ENCODE measurements at places on chromosomes 5 and 9.
A peak's percentile ranks its signal among the peaks of the same experiment; 100 is the strongest.

GRCh38 chr5:171131497-171131896 is 177.6 kb upstream of the TLX3 start:
- DNase-seq, result no peak

DNA sequence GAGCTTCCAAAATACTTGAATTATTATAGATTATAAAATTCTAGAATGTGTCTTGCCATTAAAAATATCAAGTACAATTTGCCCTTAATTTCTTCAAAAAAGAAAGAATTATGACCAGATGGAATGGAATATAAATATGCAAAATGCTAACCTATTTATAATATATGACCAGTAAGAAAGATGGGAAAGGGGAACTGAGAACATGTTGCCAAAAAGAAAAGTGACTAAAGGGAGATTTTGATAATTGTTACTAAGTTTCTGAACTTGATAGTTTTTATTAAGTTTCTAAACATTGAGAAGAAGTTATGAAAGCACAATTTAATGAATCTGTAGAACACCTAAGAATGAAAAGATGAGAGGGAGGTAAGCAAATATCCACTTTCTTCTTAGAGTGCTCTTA is 188.4 kb upstream of the NR4A3 start:
- DNase-seq, result no peak

- DNase-seq, result no peak
Measured at GRCh38 chr9:127796225-127796813, 6.4 kb upstream of the FPGS start.

- DNase-seq, result peak; percentile 50
Measured at GRCh38 chr5:32707418-32707997, 3.6 kb upstream of the NPR3 start.

DNA sequence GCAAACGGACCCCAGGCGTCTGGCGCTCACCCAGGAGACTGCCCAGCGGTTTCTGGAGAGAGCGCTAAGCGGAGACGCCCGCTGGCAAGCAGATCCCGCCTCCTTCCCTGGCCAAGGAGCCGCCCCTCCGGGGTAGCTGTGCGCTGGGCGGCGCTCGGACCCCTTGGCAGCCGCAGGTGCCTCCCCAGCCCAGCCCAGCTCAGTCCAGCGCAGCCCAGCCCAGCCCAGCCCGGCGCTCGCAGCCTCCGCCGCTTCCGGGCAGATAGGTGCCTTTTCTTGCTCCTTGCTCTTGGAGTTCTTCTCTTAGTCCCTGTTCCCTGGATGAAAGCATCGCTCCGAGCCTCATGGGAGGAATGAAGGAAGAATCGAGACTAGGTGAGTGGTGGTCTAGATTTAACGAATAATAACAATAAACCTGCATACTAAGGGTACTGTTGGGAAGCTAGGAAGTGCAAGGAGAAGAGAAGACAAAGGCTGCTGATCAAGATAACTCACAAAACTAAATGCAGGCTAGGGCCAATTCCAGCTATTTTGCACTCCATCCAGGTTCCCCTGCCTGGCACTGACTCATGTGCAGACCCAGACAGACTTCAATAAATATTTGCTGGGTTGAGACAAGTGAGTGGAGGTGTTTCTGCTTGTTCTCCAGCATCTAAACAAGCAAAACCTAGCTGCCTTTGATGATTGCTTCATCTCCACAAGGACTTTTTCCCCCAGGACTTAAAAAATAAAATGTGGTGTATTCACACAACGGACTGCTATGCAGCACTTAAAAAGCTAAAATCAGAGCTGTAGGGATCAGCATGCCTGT is at the start of gene STK32A:
Gene STK32A, plus strand, starts transcription at position 202 of the 811 bp plus-strand sequence. CDS start 4,609 bp downstream, outside the sequence.
- no peak for DNase-seq

- no peak for DNase-seq
Measured at GRCh38 chr9:68545033-68545705, 4.5 kb upstream of the TMEM252 start.

- DNase-seq, result no peak
Measured at GRCh38 chr9:8408575-8409190, 609.1 kb upstream of the DMAC1 start.

DNA sequence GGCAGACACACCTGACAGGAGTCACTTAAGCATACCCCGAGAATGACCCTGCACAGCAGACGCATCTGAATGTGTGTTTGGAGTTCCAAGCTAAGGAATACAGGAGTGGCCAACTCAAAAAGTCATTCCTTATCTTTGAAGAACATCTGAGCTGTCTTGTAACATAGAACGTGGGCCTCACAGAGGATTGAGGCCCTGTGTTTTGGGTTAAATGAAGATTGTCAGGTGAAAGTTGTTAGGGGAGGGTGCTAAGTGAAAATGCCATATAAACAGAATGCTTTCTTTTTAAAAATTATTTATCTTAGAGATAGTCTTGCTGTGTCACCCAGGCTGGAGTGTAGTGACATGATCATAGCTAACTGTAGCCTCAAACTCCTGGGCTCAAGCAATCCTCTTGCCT is 100.9 kb downstream of the PIK3R1 start:
- no peak for DNase-seq

GRCh38 chr5:170441393-170441784 is 52.2 kb upstream of the KCNMB1 start:
- no peak for DNase-seq

- no peak for DNase-seq
Measured at GRCh38 chr5:42908086-42908485, 96.4 kb upstream of the SELENOP start.

DNA sequence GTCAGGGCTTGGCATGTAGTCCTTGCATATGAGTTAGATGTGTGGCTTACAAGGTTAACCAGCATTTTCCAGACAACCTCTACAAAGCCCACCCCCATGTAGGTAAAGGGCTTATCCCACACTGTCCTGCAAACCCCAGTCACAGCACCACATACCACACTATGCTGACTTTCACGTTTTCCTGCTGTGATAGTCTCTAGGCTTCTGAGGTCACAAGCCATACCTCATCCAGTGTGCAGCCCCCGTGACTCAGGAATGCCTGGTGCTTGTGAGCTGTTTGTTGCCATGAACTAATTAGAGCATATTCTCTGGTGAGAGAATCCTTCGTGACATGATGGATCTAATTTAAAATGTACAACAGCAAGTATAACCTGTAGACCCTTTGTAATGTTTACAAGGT is 50.8 kb downstream of the ERAP1 start:
- DNase-seq, result no peak

DNA sequence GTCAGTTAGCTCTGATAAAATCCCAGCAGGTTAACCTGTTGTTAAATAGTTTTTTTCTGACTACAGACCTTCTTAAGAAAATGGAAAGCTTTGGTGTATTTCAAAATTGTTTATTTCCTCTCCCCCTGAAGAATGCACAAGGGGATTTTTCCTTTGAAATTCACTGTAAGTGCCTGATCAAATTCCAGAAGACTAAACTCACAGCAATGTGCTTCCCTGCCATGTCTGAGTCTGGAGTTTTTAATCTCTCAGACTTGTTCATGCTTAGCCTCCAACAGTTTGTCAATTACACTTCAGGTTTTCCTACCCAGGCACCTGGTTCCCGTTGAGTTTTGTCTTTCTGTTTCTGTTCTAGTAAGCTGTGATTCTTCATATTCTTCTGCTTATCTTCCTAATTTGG is 961.6 kb upstream of the CDH18 start:
- DNase-seq, result peak; percentile 25

- no peak for DNase-seq
Measured at GRCh38 chr9:37395229-37395628, 27.3 kb upstream of the GRHPR start.

- DNase-seq, result no peak
Measured at GRCh38 chr9:94993160-94993820, 266.8 kb downstream of the AOPEP start.

DNA sequence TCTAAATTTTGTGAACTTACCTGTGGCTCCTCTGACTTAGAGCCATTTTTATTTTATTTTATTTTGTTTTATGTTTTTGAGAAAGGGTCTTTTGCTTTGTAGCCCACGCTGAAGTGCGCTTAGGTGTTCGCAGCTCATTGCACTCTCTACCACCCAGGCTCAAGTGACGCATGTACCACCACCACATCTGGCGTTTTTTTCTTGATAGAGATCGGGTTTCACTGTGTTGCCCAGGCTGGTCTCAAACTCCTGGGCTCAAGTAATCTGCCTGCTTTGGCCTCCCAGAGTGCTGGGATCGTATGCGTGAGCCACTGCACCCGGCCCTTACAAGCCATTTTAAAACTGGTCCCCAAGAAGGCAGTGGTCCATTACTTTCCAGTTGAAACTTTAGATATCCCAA is 18.5 kb downstream of the MATR3 start:
- DNase-seq, result no peak

DNA sequence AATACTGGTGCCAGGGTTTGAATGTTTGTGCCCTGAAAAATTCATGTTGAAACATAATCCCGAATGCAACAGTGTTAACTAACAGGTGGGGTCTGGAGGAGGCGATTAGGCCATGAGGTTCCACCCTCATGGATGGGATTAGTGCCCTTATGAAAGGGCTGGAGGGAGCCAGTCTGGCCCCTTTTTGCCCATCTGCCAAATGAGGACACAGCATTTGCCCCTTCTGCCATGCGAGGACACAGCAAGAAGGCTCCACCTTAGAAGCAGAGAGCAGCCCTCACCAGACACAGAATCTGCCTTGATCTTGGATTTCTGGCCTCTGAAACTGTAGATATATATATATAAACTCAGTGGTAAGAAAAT is 32.6 kb upstream of the RNF130 start:
- no peak for DNase-seq

DNA sequence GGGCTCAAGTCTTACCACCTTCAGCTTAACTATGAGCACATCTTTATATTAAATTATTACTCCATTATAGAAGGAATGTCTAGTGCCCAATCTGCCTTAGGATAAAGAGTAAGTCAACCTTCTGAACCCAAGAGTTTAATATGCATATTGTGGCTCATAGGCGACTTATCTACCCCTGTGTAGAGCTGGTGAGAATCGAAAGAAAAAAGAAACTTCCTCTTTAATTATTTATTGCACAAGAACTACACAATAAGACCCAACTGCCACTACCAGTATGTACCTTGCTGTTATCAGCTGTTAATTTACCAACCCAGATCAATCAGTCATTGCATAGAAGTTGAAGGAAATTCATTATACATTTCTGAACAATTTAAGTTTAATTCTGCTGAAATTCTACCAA is 329.1 kb upstream of the SLC24A2 start:
- DNase-seq, result no peak

DNA sequence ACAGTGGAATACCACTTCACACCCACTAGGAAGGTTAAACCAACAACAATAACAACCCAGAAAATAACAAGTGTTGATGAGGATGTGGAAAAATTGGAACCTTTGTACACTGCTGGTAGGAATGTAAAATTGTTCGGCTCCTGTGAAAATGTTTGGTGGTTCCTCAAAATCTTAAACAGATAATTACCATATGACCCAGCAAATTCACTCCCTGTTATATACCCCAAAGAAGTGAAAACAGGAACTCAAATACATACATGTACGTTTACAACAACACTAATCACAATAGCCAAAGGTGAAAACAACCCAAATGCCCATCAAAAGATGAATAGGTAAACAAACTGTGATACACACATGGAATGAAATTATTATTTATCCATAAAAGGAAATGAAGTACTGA is 178.5 kb upstream of the PHYKPL start:
- DNase-seq, result no peak

GRCh38 chr5:77718934-77719610 is 57.1 kb downstream of the TBCA start:
- no peak for DNase-seq

GRCh38 chr5:157067005-157067404 is 8.1 kb upstream of the HAVCR1 start:
- DNase-seq, result no peak

- DNase-seq, result no peak
Measured at GRCh38 chr5:42666869-42667268, 89.7 kb upstream of the CCDC152 start.

GRCh38 chr9:99030092-99030511 is 74.8 kb upstream of the TGFBR1 start:
- DNase-seq, result peak; percentile 93

- DNase-seq, result peak; percentile 60
Measured at GRCh38 chr5:93577854-93578812, 2.9 kb downstream of the NR2F1-AS1 start.

DNA sequence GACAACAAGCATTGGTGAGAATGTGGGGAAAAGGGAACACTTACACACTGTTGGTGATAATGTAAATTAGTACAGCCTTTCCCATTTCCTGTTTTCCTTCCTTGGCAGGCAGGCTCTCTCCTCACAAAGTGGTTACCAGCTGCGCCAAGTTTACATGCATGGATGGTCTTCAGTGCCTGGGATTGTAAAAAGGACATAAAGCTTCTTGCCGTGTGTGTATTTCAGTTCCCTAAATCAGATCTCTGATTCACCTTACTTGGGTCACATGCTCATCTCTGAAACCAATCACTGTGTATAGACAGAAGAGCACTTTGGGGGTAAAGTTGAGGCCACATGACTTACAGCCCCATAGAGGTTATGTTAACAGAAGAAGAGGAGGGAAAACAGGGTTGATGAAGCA is 92.8 kb downstream of the CAVIN4 start:
- no peak for DNase-seq

- no peak for DNase-seq
Measured at GRCh38 chr5:57911438-57911837, 428.8 kb upstream of the ACTBL2 start.

Data from HCEC 1CT (cell line).